ENCODE measurements at places on chromosomes 4 and X.

DNA sequence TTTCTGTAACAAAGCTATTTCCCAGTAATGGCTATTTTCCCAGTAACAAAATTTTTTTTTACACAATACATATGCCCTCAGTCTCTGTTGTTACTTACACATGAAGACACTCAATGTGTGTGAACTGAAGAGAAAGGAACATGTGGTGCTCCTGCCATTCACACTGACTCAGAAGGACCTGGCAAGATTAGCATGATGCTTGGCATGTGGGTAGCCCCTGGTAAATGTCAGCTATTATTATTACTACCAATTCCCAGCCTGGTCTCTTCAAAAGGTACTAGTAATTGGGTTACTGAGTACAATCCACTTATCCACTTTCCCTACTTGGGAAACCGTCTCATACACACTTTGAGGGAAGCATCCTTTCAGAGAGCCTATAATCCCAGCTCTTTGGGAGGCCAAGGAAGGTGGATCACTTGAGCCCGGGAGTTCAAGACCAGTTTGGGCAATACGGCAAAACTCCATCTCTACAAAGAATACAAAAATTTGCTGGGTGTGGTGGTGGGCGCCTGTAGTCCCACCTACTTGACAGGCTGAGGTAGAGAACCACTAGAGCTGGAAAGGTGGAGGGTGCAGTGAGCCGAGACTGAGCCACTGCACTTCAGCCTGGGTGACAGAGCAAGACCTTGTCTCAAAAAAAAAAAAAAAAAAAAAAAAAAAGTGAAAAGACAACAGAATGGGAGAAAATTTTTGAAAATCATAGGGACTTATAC lies 14.6 kb downstream of the RBBP7 start:
- no peak for DNase-seq

DNA sequence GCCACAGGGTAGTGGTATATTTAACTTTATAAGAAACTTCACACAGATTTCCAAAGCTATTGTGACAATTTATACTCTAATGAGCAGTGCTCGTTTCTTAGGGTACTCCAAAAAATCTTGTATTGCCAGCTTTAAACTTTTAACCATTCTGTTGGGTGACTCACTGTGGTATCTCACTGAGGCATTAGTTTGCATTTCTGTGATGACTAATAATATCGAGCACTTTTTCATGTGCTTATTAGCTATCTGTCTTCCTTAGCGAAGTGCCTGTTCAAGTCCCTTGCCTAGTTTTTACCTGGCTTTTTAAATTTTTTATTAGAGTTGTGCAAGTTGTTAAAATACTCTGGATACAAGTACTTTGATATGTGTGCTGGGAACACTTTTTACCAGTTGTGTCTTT lies 5.5 kb downstream of the PNMA3 start:
- DNase-seq: no peak

GRCh38 chr4:41525129-41525528 lies 12.8 kb upstream of the LIMCH1 start:
- DNase-seq: no peak

- DNase-seq: no peak
Observed at GRCh38 chr4:33091961-33092360, 2371.8 kb downstream of the PCDH7 start.

- DNase-seq: no peak
Observed at GRCh38 chr4:169159624-169160171, 111.1 kb downstream of the SH3RF1 start.

All from effector memory CD4-positive, alpha-beta T cell (primary cell).